ENCODE measurements at places on chromosomes 13 and 19.

GRCh38 chr13:110354123-110354627, 47.1 kb downstream of the COL4A2 start:
- no peak for DNase-seq

GRCh38 chr19:41871573-41872383, 5.3 kb upstream of the CD79A start:
- no peak for DNase-seq

DNA sequence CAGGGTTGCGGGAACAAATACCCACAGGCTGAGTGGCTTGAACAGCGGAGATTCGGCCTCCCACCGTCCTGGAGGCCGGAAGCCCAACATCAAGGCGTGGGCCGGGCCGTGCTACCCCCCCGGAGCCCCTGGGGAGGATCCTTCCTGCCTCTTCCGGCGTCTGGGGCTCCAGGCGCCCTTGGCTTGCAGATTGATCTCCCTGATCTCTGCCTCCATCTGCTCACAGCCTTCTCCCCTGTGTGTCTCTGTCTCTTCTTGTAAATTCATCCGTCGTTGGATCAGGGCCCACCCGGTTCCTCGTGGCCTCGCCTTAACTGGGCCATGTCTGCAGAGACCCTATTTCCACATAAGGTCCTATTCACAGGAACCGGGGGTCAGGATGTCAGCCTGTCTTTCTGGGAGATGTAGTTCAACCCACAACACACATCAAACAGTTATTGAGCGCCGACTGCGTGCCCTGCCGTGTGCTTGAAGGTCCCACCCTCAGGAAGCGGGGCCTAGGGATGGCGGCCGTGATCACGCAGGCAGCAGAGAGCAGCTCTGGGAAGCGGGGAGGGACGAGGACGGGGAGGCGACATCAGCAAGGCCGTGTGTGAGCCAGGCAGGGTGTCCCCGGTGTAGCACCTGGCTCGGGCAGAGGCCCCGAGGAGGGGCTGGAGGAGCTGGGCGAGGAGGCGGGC, 21.3 kb downstream of the HCN2 start:
- DNase-seq, result no peak

- peak; percentile 26 for DNase-seq
Measured at GRCh38 chr13:110713981-110714796, 689 bp downstream of the ING1 start.

DNA sequence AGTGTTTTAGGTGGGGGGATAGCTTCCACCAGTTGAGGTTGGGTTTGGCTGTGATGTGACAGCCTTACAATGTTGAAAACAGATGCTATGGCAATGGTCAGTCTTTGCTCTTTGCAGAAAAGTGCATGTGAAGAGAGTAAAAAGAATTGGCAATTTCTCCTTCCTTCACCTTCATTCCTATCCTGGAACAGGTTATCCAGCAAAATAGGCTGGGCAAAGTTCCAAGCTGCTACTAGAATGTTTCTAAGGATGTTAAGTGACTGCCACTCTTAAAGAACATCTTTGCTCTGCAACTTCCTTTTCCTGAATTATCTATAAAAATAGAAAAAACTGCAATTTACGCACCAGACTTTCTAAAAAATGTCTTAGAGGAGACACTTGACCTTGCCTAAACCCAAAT, 50.1 kb upstream of the MYCBP2 start:
- DNase-seq, result no peak

DNA sequence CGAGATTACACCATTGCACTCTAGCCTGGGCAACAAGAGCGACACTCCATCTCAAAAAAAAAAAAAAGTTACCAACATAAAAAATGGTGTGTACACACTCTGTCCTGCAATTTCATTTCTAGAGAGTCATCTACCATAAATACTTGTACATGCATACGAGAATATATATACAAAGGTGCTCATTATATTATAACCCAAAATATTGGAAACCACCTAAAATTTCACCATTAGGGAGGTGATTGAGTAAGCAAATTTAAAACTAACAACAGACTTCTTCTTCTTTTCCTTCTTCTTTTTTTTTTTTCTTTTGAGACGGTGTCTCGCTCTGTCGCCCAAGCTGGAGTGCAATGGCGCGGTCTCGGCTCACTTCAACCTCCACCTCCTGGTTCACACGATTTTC, 7.4 kb upstream of the C5AR1 start:
- no peak for DNase-seq

DNA sequence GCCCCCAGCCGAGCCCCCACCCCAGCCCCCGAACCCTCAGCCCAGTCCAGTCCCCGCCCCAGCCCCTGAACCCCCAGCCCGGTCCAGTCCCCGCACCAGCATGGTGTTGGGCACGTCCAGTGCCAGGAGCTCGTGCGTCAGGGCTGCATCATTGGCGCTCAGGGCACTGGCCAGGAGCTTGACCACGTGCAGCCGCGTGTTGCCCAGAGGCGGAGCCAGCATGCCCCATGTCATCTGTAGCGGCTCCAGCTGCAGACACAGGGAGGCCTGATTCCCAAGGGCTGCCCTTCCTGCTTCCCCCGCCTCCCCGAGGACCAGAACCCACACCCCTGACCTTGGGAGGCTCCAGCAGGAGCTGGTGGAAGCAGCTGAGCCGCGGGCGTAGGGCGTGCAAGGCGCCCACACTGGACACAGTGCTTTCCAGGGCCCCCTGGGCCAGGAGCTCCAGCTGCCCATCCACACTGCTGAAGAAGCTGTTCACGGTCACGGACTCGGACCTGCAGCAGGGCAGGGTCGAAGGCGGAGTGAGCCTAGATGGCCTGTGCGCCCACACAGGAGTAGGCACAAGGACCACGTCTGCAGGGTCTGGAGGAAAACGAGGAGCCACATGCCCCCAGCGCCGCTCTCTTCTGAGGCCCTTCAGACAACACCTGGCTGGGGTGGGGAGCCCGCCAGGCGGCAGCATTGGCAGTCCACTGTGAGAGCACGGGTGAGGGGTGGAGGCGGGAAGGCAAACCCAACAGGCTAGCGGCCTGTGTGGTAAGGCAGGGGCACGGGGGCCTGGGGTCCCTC, 12.8 kb upstream of the TMEM86B start:
- no peak for DNase-seq

GRCh38 chr13:58858870-58859371, 1227.4 kb downstream of the PCDH17 start:
- DNase-seq, result no peak

- peak; percentile 23 for DNase-seq
Measured at GRCh38 chr19:49361438-49362047, 673 bp downstream of the TEAD2 start.

GRCh38 chr19:28185646-28186045, 1027.3 kb downstream of the UQCRFS1 start:
- DNase-seq, result no peak
